IMR-90 (cell line): ENCODE measurements at places on chromosomes 6 and 20.

DNA sequence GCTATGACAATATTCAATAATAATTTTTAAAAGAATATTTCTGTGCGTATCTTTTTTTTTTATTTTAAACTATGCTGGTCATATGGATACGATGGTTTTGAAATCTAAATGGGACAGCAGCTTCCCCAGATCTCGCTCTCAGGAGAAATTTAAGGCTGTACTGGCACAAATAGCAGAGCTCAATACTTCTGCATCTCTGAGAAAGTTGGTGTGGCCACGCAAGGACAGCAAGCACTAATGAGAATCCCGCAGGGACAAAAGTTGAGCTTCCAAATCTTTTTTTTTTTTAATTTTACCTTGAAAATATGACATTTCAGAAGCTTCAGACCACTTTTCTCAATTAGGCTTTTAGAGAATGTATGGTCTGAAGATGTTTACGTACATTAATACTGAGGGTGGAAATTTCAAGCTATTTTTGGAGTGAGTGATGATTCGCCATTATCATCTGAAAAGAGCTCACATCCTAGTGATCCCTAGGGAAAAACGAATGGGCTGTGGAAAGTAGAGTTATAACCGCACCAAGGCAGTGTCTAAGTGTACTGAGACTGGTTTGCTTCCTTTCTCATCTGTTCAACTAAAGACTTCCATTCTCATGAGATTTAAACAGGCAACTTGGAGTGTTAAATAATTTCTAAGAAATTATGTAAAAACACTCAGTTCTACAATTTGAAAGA lies 840.0 kb downstream of the C6orf118 start:
- DNase-seq = no peak

DNA sequence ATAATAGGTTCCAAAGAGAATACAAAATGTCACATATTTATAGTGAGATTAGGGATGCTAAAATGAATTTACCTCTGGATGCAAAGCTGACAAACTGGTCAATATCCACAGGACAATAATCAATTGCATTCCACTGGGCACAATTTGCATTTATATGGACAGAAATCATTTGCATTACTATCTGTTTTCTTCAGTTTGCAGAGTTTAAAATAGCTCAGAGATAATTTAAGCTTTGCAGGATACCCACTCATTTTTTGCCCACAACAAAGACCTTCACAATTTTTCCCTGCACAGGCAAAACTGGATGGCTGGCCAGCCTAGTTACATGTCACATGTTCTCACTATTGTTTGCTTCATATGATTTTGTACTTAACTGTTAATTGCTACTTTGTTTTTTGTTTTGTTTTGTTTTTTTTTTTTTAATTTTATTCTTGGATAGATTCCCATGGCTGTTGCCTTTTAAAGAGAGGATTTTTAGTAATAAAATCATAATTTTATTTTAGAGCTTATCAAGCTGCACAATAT lies 483.5 kb downstream of the UTRN start:
- DNase-seq = no peak

DNA sequence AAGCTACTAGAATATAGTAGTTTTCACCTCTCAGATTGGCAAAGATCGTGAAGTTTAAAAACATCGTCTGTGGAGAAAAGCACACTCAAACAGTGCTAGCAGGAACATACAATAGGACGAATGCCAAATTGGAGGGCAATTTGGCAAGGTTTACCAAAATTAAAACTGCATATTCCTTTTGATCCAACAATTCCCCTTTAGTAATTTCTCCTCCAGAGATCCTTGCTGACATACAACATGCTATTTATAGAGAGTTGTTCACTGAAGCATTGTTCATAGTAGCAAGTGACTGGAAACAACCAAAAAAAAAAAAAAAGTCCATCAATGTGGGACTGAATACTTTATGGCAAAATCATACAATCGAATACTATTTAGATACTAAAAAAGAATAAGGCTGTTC lies 202.2 kb downstream of the ATXN1 start:
- DNase-seq = peak; percentile 15

GRCh38 chr20:1434571-1435336 lies 31.9 kb downstream of the NSFL1C start:
- DNase-seq = peak; percentile 92

GRCh38 chr20:20712004-20712473 lies 405 bp downstream of the RALGAPA2 start:
- no peak for DNase-seq
